ENCODE measurements at places on chromosomes 1 and 21.

GRCh38 chr1:204544321-204544720, 28.1 kb downstream of the MDM4 start:
- no peak for DNase-seq

DNA sequence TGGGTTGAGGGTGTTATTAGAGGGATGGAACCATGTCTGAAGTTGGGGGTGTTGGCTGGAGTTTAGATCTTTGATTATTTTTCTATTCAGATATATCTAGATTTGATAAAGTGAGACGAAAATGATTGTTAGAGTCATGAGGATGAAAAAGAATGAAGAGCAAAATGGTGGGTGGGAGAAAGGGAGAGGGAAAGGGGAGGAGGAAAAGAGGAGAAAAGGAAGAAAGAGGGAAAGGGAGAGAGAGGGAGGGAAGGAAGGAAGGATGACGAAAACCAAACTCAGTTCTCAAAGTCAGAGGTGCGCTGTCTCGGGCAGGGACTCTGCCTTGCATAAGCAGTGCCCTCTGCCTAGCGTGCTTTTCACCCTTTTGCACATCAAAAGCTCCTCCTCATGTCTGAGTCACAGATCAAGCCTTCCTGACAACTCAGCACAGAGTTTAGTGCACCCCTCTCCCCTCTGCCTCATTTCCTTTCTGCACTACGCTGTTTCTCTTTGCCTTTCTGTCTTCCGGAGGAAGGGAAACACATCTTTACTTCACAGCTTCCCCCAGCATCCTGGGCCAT, 225.8 kb upstream of the PROX1 start:
- no peak for DNase-seq

DNA sequence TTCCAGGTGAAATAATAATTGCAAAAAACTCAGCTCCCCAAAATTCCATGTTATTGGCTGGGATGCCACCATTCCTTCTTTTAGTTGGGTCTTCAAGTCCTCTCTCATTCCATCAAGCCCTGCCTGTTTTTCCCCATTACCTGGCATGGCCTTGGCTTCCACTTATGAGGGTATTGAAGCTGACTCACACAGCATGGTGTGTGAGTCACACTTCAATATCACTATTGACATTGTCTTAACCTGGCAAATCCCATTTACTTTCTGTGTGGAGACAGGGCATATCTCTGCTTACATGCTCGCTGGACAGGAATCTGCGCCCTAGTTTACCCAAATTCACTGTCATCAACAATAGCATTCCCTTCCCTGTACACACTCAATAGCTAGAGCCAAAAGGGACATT, 1806.8 kb downstream of the BRINP3 start:
- no peak for DNase-seq

DNA sequence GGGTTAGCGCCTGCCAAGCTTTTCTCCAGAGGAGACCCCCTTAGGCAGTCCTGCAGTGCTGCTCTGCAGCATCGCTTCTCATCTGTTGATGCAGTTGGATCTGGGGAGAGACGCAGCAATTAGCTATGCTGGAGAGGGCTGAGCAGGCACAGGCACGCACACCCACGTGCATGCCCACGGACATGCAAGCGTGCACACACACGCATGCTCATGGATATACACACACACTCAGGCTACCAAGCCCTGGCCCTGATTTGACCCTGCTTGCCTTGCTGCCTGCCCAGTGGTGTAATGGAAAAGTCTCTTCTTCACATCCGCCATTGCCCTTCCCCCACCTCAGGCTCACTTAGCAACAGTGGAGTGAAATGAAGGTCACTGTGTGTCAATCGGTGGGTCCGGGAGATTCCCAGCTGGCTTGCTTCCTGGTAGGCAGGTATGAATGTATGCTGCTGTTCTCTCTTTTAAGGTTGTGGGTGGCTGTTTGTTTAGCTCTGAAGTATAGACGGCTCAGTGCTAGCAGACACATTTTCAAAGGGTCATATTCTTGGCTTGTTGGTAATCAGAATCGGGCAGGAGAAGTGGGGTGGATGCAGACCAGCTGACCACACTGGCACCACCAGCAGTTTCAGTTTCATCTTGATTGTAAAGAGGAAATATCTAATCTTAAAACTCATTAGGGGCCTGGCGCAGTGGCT, 9.5 kb downstream of the ATP1B1 start:
- DNase-seq = no peak

DNA sequence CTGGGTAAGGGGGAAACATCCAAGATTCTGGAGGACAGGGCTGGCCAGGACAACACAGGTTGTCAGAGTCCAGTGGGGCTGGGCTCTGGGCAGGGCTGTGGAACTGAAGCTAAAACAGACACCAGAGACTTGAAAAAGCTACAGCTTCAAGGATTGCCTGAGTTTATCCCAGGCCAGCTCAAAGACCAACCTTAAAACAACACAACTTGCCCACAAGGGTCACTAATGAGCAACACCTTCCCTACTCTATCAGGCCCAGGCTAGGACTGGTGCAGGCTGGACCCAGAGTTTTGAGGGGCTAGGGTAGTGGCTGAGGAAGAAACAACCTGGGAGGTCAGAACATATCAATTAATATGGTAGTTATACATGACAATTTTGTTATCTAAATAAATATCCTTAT, 160.7 kb downstream of the SLC45A1 start:
- DNase-seq = no peak

GRCh38 chr1:77590651-77591050, 91.8 kb downstream of the ZZZ3 start:
- no peak for DNase-seq

DNA sequence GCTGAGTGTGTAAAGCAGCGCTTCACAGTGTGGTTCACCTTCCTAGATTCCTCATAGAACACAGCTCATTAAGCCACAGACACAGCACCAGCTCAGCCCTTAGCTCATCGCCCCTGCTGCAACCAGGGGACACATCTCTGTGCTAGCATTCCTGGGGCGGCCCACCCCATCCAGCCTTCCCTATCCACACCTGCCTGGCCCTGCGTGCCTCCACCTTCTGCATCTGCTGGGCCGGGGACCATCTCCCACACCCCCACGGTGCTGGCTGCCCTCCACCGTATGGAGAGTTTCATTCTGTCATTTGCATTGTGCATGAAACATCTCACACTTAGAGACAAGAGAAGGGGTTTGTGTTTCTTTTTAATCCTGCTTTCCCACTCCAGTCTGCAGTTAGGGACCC, 35.8 kb upstream of the PRSS38 start:
- no peak for DNase-seq

DNA sequence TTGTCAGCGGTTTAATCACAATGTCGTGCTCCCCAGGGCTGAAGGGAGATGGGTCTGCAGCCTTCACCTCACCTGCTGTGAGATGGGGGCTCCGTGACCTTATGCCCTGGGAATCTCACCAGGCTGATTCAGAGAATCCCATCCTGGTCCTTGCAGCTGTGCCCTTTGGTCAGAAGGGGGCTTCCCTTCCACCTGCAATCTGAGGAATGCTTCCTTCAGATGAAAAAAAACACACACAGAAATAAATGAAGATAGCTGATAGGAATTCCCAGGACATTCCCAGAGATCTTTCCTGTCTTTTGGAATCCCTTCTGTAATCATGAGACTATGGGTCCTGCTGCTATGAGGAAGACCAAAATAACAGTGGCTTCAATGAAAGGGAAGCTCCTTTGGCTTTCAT, 127.0 kb upstream of the VAMP3 start:
- DNase-seq = no peak

DNA sequence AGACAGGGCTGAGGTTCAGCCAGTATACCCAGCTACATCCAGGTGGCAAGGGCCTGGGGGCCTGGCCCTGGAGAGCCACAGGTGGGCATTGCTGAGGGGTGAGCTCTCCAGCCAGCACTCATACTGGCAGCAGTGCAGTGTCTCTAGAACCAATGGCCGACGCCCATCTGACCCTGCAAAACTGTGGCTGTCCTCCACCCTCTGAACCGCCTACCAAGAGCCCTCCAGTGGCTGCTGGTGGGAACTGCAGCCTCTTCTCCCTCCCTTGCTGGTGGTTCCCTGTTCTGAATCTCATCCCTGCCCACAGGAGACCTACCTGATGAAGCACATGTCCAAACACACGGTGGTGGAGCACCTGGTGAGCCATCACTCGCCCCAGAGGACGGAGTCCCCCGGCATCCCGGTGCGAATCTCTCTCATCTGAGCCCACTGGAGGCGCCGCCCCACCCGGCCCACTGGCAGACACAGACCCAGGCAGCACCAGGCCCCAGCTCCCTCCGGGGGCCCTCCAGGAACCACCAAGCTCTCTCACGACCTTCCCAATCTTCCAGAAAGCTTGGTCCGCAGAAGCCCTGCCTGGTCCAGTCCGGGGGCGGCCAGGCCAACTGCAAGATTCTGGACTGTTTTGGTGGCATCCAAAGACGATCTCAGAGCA, 22.1 kb downstream of the A3GALT2 start:
- peak; percentile 15 for DNase-seq

GRCh38 chr1:234938924-234939323, 189.7 kb downstream of the TOMM20 start:
- no peak for DNase-seq

DNA sequence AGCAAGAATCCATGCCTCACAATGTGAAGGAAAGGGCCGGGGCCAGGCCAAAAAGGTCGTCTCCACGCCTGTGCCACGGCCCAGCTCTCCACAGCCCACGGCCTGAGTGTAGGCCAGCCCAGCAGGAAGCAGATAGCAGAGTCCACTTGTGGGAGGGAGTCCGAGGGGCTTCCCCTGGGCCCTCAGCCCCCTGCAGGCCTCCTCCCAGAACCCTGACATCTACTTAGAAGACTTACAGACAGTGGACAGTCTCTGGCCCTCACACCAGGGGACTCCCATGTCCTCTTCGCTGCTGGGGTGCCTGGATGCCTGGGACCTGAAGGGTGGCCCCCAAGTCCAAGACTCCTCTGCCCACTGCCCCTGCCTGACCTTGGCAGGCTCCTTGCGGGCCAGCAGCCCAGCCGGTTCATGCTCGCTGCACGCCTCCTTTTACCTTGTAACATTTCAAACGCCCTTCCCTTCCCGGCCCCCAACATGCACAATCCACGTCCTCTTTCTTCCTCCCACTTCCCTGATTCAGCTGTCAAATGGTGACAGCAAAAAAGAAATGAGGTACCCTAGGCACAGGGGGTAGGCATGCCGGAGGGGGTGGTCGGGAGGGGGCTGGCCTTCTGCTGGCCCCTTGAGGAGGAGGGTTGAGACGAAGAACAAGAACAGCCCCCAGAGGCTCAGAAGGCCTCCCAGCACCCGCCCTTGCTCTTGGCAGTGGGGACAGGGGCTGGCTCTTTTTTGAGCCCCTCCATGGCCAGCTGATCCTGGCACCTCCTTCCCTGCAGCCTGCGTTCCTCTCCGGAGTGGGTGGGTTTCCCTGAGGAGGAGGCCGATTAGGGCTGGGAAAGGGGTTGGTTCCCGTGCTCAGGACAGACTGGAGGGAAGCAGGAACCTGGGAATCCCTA, 997 bp upstream of the PTPN7 start:
- no peak for DNase-seq

GRCh38 chr1:26838474-26839338, 12.2 kb downstream of the ZDHHC18 start:
- DNase-seq = peak; percentile 71

DNA sequence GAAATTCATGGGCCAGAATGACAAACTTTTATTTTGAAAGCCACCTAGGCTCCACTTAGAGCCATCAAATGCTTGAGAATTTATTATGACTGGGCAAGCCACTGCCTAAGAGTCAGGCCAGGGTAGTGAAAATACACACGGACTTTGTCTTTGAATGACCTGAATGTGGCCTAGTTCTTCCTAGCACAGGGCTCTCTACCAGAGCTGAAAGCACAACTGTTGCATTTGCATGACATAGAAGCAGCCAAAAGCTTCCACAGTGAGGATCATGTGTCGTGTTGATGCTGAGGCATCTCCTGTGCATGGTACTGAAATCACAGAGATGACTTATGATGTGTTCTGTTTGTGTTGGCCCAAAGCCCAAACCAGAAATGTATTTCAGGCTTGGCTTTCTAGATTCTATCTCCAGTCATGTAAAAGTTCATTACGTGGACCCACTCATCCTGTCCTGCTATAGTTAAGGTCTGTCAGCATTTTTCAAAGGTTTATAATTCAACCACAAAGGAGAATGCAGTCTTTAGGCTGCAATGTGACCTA, 164.0 kb upstream of the UBE2U start:
- no peak for DNase-seq

DNA sequence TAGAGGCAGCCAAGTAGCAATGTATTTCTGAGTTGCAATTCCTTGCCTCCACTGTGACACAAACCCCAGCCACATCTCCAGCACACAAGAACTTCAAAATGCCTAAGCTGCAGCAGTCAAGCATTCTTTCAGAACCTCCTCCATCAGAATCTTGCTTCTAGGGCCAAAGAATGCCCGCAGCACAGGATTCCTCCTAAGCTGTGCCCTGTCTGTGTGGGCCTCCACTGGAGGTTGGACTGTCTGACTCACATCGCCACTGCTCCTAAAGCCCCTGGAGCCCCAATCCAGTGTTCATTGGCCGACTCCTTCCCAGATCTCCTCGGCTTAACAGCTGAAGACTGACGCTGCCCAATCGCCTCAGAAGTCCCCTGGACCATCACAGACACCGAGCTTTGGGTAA, 43.2 kb upstream of the SERTAD4 start:
- no peak for DNase-seq

DNA sequence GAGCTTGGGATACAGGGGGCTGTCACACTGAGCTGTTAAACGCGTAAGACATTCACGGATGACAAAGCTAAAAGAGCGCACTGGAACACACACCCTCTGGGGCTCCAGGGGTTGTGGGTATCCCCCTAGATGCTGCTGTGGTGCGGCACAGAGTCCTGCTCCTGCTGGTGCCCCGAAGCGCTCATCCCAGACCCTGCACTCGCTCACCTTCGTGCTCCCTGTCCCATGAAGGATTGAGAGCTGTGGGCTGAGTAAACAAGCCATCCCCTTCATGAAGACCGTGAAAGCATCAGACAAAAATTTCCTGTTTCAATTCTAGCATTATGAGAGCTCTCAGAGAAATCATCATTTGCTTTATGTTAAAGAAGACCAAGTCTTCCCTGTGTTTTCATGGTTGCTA, 463.5 kb upstream of the ADGRL2 start:
- DNase-seq = no peak

DNA sequence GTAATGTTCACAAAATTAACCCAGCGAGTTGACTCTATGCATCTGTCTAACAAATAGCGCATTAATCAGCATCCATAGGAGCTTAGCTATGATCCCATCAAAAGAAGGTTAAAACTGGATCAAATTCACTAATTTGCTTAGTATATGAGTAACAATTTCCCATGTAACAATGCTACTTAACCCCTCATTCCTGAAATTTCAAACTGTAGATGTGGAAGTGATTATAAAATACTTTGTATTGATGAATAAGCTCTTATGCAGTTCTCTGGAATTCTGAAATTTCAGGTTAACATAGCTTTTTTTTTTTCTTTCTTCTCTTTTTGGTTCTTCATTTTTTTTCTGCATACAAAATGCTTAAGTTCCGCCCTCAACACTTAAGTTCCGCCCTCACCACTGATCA, 1272.7 kb downstream of the KCNT2 start:
- DNase-seq = no peak

- no peak for DNase-seq
Measured at GRCh38 chr1:119879510-119880434, 16.5 kb downstream of the ADAM30 start.

- no peak for DNase-seq
Measured at GRCh38 chr1:153260585-153261280, 1.2 kb downstream of the LORICRIN start.

GRCh38 chr1:173362543-173362942, 114.6 kb upstream of the PRDX6 start:
- DNase-seq = no peak

GRCh38 chr1:41322835-41323234, 38.4 kb upstream of the FOXO6 start:
- DNase-seq = no peak

GRCh38 chr1:160567858-160568682, 11.2 kb downstream of the CD84 start:
- peak; percentile 24 for DNase-seq
